HTR-8/SVneo (cell line): ENCODE measurements at places on chromosomes 13 and 19.
A peak's percentile ranks its signal among the peaks of the same experiment; 100 is the strongest.

DNA sequence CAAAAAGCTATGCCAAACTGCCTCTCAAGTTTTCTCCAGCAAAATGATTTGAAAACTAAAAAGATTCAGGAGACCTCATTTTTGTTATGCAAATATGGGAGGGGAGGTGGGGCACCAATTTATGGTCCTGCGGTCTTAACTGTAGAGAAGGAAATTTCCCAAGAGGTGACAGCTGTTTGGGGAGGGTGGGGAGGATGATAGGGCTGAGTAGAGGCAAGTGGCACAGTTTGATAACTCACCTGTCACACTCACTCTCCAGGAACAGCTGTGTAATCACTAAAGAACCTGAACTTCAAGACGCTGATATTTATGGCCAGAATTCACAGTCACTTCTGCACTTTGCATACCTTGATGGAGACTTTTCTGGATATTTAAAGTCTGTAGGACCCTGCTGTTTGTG is 232.9 kb upstream of the STARD13 start:
- no peak for DNase-seq

DNA sequence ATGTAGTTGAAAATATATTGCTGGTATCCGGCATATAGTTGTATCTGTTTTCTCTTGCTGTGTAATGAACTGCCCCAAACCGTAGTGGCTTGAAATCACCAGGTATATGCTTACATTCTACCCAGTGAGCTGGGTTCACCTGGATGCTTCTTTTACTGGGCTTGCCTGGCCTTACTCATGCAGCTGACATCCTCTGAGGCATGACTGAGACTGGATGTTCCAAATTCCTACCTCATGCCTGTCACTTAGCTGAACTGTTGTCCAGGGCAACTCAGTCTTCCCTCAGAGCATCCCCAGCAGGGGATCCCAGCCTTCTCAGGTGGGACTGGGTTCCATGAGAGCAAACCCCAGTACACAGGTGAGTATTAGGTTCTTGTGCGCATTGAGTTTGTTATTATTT is 66.8 kb downstream of the IFT88 start:
- no peak for DNase-seq

GRCh38 chr19:49761249-49761624 is 1.9 kb downstream of the TSKS start:
- no peak for DNase-seq

DNA sequence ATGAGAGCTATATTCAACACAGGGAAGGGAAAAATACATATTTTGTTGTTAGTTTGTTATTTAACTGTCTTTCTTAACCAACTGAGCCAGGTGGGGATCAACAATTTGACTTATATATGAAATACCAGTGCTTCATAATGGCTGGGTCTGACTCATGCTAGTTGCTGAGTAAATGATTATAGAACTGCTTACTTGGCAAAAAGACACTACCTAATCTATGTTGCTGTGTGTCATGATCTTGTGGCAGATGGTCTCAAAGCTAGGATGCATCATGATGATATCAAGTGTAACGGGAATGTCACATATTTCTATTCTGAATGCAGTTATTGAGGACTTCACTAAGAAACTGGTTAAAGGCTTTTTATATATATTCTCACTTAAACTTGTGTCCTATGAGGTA is 727.4 kb upstream of the SLITRK1 start:
- no peak for DNase-seq

- DNase-seq = no peak
Observed at GRCh38 chr19:47111006-47111621, 2.5 kb downstream of the ZC3H4 start.

DNA sequence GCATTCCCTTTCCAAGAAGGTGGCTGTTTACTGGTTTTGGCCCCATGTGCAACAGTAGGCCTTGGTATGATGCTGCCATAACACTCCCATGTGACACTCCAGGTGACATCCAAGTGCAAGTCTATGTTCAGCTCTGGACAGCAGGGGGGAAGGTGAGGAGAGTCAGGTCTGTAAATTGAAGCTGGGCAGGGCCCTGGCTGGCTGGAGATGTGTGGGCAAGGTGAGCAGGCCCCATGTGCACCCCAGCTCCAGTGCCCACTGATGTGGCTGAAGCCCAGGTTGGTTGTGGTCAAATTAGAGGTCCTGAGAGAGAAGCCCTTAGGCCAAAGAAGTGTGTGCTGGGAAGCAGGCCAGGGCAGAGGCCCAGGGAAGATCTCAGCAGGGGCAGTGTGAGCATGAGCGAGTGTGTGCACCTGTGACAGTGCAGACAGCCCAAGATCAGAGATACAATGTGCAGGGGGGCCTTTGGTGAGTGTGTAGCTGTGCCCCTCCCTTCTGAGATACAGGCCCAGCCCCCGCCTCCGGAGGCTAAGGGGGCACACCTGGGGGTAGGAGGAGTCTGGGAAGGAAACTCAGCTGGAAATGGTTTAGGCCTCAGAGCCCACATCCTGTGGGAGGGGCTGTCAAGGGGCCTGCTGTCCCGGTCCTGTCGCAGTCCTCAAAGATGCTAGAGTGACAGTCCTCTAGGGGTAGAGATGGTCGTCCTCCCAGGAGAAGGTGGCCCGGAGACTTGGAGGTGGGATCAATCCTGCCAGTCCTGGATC is 18.6 kb downstream of the DEDD2 start:
- DNase-seq = no peak

DNA sequence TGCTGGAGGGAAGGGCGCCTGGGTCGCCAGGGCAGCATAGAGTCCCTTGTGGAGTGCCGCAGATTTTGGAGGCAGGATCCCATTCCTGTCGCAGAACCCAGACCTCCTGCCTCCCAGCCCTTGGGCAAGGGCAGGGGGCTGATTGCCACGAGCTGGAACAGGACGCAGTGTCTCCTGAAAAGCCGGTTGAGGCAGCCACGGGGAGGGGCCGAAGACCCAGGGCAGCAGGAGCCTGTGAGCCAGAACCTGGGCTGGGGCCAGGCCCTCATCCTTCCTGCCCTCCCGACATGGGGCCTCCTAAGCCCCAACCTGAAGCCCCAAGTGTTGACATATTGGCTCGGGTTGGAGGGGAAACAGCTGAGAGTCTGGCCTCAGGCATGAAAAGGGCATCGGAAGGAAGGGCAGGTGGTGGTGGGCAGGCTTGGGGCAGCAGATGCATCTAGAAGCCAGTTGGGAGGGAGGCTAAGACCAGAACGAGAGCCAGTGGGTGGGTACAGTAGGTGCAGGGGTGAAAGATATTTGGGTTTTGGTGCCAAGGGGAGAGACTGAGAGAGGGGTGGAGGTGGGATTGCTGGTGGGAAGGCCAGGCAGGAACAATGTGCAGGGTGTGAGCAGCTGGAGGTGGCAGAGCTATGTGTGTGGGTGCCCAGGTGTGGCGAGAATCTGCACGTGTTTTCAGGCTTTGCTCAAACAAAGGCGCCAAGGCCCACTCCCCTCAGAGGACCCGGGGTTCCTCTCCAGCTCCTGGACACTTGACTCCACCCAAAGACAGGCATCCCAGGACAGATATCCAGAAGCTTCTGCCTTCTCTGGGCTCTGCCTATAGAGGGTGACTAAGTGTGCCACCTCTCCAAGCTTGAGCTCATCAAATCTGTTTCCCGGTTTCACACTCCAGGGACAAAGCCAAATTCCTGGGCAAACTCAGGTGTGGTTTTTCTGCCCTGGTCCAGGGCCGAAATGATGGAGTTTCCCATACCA is 1.4 kb upstream of the SBSN start:
- no peak for DNase-seq

- no peak for DNase-seq
Observed at GRCh38 chr13:22925881-22926747, 254.7 kb upstream of the SGCG start.

DNA sequence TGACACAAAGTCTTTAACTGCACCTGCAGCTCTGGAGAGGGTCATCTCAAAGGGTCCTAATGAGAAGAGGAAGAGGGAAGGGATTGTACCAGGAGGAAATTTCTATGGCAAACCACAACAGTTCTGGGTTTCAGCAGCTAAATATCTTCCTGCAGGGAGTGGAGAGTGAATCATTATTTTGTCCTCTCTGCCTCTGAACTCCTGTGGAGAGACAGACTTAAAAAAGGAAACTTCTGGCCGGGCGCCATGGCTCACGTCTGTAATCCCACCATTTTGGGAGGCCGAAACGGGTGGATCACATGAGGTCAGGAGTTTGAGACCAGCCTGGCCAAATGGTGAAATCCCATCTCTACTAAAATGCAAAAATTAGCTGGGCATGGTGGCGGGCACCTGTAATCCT is 16.9 kb upstream of the C1QTNF9 start:
- no peak for DNase-seq

DNA sequence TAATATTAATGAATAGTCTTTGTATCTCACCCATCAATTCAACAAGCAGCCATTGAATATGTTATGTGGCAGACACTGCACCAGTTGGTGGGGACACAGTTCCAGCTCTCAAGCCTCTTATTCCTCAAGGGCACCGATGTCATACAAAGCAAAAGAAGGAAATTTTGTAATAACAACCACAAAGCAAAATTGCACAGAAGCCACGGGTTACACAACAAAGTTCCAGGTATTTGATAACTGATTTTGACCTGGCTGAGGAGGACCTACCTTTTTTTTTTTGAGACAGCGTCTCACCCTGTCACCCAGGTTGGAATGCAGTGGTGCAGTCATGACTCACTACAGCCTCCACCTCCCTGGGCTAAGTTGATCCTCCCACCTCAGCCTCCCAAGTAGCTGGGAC is 266.7 kb downstream of the FOXO1 start:
- DNase-seq = no peak

DNA sequence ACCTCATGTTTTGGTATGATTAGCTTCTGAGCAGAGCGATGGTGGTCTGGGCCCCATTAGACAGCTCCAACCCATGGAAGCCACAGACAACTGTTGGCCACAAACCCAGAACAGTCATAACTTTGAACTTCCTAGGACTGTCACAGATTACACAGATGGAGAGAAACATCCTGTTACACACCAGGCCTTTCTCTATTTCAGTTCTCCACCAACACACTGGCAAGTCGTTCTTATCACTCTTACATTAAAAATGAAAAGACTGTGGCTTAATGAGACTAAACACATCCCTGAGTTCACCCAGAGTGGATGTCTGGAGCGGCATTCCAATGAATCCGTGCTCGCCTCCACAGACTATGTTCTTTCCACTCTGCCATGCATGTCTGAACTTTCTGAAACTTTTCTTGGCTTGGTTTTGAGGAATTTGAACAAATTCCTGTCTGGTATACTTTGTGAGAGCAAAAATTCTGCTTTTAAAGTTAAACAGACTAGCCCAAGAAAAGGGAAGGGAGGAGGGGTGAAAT is 109.1 kb downstream of the NALCN start:
- DNase-seq = no peak

GRCh38 chr13:44812818-44813217 is 176.5 kb downstream of the NUFIP1 start:
- no peak for DNase-seq

DNA sequence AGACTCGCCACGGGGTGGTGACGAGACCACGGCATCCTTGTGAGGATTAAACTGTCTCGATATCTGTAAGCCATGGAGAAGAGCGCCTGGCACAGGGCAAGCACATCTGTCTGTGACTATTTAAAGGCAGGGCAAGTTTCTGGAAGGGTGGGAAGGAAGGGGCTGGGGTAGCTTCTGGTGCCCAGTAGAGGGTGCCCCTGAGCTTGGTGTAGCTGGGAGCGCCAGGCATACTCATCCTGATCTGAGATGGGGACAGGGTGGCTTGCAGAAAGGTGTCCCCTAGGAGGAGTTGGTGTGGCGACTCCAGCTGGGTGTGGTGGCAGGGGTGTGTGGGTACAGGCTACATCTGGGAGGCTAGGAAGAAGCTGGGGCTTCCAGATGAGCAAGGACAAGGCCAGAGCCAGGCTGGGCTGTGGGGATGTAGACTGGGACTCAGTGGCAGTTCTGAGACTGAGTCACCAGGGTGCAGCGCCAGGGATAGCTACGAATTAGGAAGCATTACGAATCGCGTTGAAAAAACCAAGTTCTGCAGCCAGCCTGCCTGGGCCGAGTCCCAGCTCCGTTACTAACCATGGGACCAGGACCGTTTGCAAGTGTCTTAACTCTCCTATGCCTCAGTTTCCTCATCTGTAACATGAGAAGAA is 23.1 kb upstream of the ASPDH start:
- DNase-seq = no peak

DNA sequence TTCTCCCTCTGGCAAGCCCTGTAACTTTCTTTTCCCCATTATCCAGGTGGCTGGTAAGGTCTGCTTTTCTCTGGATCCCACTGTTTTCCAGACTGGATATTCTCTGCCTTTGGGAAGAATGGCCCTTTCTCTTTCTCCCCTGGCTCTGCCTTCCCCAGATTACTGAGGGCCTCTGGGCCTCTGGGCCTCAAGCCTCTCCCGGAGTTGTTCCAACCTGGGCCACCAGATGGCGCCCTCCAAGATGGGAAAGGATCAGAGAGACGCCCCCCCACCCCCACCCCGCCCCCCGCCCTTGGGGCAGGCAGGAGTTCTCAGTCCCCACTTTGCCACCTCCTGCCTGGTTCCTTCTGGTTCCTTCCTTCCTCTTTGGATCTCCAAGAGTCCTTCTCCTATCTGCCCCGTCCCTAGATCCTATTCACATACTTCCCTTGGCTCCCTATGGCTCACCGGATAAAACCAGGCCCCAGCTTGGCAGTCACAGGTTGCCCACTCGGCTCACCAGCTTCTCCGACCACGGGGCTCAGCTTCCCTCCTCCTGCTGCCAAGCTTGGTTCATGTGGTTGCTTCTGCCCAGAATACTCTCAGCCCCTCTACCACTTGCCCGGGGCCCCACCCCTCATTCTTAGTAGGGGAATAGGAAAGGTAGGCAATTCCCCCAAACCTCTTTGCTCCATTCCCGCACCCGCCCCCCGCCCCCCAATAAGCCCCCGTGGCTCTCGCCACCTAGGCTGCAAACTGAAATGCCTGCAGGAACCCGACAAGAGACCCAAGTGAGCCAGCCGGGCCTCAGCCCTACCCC is 13.1 kb downstream of the EPS8L1 start:
- peak; percentile 71 for DNase-seq

GRCh38 chr13:102651892-102652291 is 43.0 kb downstream of the METTL21C start:
- DNase-seq = peak; percentile 14

- no peak for DNase-seq
Observed at GRCh38 chr19:34408411-34408810, 4.2 kb downstream of the PDCD2L start.

- DNase-seq = no peak
Observed at GRCh38 chr19:34075661-34076091, 96.6 kb upstream of the LSM14A start.

DNA sequence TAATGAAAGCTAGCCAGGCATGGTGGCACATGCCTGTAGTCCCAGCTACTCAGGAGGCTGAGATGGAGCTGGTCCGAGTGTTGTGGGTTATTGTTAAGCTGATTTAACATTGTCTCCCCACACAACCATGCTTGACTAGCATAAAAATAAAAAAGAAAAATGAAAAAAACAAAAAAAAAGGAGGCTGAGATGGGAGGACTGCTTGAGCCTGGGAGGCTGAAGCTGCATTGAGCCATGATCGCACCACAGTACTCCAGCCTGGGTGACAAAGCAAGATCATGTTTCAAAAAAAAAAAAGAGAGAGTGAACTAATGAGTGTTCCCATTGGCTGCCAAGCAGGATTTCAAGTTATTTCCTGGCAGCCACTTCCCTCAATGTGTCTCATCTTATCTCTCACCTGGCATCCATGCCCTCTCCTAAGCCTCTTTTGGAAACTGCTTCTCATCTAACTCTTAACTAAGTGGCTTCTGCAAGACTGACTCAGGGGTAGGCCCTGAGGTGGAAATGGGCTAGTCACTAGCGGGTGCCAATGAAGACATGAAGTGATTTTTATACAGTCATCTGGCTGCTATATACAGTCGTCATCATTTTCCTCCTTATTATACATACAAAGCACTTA is 4.9 kb downstream of the THAP8 start:
- no peak for DNase-seq

GRCh38 chr19:56594783-56595547 is at the start of gene ZNF71:
ZNF71 (plus strand) TSS chr19:56595302; CDS start chr19:56601559, 6,257 bp downstream.
- DNase-seq = peak; percentile 91
